ENCODE measurements at places on chromosomes 2 and 18. TPM values are rescaled to one million over a fixed set of nuclear protein-coding genes. Genes with fewer than 3 reads are reported as not detected.

- DNase-seq, result no peak
These were observed 4.1 kb downstream of the SPATS2L start for GRCh38 chr2:200310545-200310971.

Gene LCT
- total RNA-seq, result not detected

DNA sequence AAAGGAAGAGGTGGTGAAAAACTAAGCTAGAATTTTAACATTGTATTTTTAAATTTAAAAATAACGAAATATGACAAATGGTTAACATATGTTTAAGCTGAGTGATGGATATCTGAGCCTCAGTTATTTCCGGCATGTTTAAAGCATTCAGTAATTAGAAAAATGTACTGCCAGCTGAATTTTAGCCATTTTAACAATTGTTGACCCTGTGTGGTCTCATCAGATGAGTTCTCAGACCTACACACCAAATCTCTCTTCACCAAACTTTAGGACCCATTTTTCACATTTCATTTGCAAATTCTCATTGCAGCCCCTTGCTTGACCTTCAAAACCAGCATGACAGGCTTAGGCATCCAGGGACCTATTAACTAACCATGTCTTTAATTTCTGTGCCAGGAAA is 91.5 kb upstream of the RGPD4 start:
- DNase-seq, result no peak

- DNase-seq, result no peak
These were observed 344.3 kb upstream of the KYNU start for GRCh38 chr2:142533177-142533576.

GRCh38 chr2:105416156-105416555 is 17.3 kb upstream of the FHL2 start:
- DNase-seq, result no peak

- DNase-seq, result peak; percentile 81
These were observed 1.5 kb downstream of the EFR3B start for GRCh38 chr2:25043241-25043867.

GRCh38 chr2:8752385-8752784 is 70.5 kb downstream of the ID2 start:
- no peak for DNase-seq

Gene PFN4
- 2.4 TPM for total RNA-seq

DNA sequence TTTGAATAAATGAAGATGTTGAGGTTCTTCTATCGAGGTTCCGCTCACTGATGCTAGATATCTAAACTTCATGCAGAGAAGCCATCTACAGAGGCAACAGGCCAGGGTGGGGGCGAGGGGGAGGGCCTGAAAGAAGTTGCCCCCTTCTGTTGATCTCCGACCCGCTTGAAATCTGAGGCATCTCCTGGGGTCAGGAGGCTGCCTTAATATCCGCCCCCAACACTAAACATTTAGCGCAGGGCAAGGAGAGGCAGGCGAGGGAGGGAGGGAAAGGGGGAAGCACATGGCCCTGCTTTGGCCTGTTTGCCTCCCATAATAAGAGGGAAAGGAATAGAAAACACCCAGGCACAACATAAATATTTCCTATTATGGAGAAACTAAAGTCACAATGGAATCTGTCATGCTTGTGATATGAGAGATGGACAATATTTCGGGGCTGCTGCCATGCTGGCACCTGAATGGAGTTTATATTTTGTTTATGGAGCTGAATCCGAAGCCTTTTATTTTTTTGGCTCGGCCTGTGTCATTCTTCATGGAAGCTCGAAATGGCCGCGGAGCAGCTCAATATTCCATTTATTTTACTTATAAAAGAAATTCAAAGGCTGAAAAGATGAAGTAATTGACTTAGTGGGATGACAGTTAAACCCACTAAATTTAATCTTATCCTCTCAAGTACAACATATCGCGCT is 221.1 kb downstream of the INSIG2 start:
- DNase-seq, result no peak

Gene PLGLB1
- 0.36 TPM for total RNA-seq

GRCh38 chr2:72138921-72139381 is 8.7 kb downstream of the CYP26B1 start:
- no peak for DNase-seq

DNA sequence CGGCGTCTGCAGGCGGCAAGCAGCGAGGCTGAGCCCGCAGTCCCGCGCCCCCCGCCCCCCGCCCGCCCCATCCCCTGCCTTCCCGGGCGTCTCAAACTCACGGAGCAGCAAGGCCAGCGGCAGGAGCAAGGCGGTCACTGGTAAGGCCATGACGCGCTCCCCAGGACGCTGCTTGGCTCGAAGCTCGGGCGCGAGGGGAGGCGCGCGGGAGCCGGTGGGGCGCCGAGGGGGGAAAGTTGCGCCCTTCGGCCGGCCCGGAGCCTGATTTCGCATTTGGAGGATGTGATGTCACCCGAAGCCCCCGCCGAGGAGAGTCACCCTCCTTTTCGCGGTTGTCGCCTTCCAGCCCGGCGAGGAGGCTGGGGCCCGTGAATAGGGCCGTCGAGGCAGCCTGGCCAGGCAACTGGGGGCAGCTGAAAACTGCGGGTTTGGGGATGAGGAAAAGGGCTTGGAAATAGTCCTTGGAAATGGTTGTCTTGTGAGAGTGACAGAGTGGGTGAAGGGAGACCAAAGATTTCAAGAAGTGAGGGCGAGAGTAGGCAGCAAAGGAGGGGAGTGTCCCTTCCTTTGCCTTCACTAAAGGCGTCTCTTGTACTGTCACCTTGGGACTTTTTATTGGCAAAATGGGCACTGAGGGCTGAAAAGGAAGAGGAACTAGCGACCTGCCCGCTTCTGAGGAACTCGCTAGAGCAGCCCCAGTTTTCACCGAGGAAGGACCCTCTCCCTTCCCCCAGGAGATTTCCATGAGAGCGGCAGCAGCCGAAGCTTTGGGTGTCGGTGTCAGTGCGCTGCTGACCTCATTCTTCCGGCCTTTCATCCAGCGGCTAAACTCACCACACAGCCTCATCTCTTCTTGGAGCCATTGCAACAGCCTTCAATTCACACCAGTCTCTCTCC is at the start of gene CD8A:
TSS of gene CD8A (minus strand) at position 238 of the 897 bp plus-strand sequence. CDS start at position 150, 88 bp downstream.
- DNase-seq, result peak; percentile 32

- DNase-seq, result no peak
These were observed 177.9 kb upstream of the LRP1B start for GRCh38 chr2:142308744-142309143.

DNA sequence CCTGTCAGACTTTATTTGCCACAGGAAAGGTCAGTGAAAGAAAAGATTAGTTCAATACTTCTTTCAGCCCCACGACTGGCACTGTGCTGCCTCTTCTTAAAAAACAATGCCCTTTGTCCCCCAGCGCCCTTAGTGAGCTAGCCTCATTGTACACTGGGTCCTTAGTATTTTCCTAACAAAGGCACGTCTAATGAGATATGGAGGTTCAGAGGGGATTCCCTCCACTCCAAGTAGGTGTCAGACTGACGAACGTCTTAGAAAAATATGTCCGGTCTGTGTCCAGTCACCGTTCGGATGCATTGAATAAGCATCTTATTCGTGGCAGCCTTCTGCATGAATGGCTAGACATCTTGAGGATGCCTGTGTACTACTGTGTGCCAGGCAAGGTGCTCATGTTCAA is 1.1 kb downstream of the FECH start:
- peak; percentile 24 for DNase-seq

Gene FSHR
- total RNA-seq, result not detected

- peak; percentile 52 for DNase-seq
These were observed 82.0 kb upstream of the SLC66A3 start for GRCh38 chr2:11073251-11073650.

DNA sequence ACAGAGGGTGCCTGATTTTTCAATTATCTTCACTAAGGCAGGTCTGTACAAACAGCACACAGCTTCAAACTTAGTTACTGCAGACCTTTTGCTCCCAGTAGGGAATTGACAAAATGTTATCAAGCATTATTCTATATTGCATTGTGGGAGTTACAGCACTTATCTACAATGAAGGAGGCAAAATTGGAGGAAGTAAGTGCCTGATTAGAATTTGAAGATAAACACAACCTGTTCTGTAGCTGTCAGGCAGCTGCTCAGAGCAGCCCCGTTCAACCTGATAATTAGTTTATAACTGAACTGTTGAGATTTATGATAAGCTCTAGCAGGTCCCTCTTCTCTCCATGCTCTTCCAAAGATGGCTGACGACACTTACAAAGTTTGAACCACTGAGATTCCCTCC is 364.4 kb upstream of the CYRIA start:
- DNase-seq, result no peak

Gene CLEC4F
- total RNA-seq, result not detected

GRCh38 chr2:151638191-151638933 is 95.9 kb downstream of the NEB start:
- DNase-seq, result no peak

DNA sequence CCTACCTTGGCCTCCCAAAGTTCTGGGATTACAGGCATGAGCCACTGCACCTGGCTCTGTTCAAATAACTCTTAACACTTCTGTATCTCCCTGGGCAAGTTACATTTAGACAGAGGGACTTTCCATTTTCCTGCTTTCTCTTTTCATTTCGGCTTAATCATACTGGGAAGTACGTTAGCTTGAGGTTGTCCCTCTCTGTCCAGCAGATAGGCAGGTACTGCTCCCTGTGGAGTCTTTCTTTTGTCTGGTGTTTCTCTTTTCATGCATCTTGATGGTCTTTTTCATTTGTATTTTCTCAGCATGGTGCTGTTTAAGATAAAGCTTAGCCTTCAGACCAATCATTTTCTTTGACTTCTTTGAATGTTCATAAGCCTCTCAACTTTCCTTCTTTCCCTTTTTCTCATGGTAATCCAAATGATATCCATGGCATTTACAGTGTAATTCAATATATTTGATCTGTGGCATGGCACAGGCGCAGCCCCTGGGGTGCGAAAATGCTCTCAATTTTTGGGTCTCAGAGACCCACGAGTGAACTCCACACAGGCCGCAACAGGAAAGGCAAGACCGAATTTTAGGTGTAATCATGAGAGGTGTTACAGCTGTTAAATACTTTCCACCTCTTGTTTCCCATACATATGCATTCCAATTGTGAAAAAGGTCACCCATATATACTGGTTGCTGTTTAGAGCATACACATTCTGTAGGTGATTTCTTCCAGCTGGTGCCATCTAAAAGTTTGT is 99.9 kb upstream of the MYO3B start:
- DNase-seq, result no peak

- no peak for DNase-seq
These were observed 35.4 kb downstream of the SFXN5 start for GRCh38 chr2:73035899-73036711.

DNA sequence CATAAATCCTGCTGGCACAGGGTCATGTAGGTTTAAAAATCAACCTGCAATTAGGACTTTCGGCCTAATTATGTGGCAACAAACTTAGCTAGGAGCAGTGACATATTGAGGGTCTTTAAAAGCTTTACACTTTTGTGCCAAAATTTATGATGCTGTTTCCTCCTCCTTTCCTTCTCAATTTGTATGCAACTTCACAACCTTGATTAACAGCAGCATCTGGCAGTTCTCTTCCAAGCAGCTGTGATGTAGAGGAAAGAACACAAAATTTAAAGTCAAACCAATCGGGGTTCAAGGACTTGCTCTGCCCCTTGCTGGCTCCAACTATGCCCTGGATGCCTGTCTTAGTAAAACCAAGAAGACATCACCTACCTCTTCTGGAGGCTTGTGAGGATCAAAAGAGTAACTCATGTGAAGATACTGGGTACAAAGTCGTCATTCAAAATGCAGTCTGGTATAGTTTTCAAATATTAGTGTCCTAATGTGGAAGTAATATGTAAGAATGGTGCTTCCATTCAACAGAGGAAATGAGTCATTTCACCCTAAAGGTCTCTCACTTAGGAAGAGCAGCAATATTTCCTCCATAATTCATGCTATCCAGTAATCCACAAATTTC is 94.7 kb downstream of the ANKRD44 start:
- DNase-seq, result peak; percentile 50

DNA sequence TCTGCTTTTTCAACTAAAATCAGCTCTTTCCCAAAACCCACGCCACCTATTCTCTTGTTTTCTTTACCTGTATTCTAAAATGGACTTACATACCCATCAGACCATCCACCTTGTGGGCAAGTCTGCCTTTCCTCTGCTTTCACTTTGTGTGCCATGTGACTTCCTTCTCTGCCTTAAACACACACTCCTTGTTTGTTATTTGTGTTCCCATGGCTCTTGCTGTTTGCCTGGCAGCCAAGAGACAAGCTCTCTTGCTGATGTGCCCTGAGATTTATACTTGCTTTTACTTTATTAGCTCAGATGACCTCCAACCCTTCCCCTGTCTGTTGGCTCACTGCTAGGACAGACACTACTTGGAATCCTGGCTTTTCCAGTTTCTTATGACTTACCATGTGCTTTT is 309.7 kb upstream of the LRRTM4 start:
- DNase-seq, result no peak
